ENCODE measurements at places on chromosomes 13 and 19. TPM values are rescaled to one million over a fixed set of nuclear protein-coding genes. Genes with fewer than 3 reads are reported as not detected.

Gene EPS8L1
- total RNA-seq, result 127 TPM

- no peak for DNase-seq
Measured at GRCh38 chr13:47474839-47475238, 526.2 kb downstream of the SUCLA2 start.

- no peak for DNase-seq
Measured at GRCh38 chr13:24463078-24463477, 49.5 kb downstream of the PARP4 start.

GRCh38 chr13:37412241-37412921 lies 186.2 kb downstream of the POSTN start:
- no peak for DNase-seq

GRCh38 chr13:41465898-41466320 lies 8.6 kb downstream of the RGCC start:
- DNase-seq, result no peak

Gene COX7A1
- total RNA-seq, result 55.7 TPM

- DNase-seq, result no peak
Measured at GRCh38 chr13:65921933-65922332, 1308.2 kb downstream of the PCDH9 start.

GRCh38 chr13:113009743-113010509 lies 40.9 kb downstream of the MCF2L start:
- peak; percentile 38 for DNase-seq

DNA sequence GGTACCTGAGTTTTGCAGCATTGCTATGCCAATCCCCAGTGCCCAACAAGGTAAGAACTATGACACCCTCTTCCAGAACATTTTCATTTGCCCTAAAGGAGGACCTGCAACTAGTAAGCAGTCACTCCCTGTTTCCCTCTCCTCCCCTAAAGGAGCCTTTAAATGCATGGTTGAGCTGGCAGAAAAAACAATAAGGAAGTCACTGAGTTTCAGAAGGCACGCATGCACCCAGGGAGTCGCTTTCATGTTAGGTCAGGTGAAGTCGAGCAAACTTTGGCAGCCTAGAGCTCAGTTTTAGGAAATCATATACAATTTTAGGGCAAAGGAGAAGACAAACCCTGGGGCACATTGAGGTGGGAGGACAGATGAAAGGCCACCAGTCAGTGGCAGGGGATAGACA lies 11.8 kb downstream of the NLRP11 start:
- DNase-seq, result no peak

DNA sequence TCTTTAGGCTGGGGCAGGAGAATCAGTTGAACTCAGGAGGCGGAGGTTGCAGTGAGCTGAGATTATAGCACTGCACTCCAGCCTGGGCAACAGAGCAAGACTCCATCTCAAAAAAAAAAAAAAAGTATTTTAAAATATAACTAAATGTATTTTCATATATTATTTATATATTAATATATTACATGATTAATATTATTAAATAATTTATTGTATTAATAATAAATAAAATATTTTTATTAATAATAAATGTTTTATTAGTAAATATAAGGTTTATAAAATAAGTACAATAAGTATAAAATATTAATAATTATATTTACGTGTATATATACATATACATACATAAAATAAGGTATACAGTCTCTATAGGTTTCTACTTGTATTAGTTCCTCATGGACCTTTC lies 56.8 kb downstream of the SKA3 start:
- no peak for DNase-seq

Gene OR7A5
- total RNA-seq, result not detected

DNA sequence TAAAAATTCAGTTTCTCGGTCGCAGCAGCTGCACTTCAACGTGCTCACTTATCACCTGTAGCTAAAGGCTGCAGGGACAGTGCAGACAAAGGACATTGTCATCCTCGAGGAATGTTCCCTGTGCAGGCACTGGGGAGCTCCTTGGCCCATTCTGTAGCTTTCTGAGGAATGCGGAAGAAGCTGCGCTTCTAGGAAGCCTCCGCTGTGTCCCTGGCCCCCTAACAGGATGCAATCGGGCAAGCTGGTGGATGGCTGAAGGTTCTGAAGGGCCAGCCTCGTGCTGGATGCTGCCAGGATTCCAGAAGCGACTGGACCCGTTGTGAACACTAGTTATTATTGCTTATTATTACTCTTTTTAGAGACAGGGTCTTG lies 8.1 kb downstream of the ANO8 start:
- DNase-seq, result no peak

- DNase-seq, result no peak
Measured at GRCh38 chr19:23314505-23315251, 64.5 kb upstream of the ZNF724 start.

Gene HSD11B1L
- total RNA-seq, result 15.7 TPM

DNA sequence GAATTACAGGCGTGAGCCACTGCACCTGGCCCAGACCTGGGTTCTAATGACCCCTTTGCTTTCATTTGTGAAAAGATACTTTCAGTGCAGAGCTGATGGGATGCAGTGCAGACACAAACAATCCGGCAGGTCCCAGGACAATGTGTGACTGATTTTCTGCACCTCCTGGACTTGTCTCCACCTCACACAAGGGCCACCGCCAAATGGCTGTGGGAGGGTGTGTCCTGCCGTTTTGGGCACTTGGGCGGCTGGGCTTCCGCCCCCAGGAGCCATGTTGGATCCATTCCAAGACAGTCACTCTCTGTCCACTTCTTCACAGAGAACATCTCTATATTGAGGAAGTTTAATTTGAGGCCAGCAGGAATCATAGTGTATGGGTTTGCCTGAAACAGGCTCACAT lies 112.3 kb upstream of the ZNF507 start:
- no peak for DNase-seq
